ENCODE measurements at places on chromosomes 6 and 20.

DNA sequence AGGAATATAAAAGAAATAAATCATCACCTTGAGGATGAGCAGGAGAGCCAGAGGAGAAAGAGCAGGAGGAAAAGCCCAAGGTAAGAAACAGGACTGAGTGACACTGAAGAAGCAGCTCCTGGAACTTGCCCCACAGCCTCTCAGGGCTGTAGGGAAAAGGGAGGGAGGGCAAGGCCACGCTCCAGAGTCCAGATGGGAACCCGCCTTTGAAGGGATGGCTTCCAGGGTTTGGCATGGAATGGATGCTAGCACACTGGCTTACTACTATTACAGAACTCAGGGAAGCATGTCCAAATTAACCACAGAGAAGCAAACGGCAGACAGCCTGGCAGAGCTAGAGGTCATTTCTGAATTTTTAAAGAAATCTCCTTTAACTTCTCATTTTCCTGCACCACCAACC is 26.8 kb downstream of the RALGAPA2 start:
- no peak for DNase-seq

DNA sequence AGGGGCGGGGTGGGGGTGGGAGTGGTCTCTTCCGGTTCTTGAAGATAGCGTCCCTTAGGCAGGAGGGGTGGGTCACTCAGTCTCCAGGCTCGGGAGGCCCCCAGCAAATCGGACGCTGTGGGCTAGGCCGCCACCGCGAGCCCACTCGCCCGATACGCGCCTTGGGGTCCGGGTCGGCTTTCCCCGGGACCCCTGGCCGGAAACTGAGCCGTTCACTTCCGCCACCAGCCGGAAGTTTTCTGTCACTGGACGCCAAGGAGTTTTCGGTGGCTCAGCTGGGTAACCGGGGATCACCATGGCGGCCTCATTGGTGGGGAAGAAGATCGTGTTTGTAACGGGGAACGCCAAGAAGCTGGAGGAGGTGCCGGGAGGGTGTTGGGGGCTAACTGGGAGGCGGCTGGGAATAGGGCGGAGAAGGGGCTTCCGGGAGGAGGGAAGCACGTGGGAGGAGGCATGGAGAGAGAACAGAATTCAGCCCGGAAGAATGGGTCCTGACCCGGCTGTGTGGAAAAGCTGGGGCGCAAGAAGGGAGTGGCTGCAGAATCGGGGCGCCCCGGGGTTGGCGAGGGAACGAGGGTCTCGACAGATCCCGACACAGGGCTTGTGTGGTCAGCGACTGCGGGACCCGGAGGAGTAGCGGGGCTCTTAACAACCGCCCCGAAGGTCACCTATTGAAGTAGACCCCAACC is at the start of gene ITPA:
Gene ITPA, plus strand, starts transcription at position 242 of the 689 bp plus-strand sequence. Its CDS starts 54 bp downstream, at position 296.
- DNase-seq, result no peak

- DNase-seq, result no peak
Observed at GRCh38 chr6:98787435-98787834, 46.9 kb upstream of the POU3F2 start.

DNA sequence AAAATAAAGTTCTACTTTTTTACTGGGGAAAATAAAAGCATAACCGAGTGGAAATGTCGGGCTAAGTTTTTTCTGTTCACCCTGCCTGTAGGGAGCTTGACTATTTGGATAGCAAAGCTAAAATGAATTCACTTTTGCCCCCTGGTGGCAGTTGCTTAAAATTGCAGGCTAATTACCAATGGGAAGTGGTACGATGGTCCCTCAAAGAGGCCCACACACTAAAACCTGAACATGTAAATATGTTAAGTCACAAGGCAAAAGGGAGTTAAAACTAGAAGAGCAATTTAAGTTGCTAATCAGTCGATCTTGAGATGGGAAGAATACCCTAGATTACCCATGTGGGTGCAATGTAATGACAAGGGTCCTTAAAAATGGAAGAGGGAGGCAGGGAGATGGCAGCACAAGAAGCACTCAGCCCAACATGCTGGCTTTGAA is 916 bp upstream of the SUN5 start:
- no peak for DNase-seq

DNA sequence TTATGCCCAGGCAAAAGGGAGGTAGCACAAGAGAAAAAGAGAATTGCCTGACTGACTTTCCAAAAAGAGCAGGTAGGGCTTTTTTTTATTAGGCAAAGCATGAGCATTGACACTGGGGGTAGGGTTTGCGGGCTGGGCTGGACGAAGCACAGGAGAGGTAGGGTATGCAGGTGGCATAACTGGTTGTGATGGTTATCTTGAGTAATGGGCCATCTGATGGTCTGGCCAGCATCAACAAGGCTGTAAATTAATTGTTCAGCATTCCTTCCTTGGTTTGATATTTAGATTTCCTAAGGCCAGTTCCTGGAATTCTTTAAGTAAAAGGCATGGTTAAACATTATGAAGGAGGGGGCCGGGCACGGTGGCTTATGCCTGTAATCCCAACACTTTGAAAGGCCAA is 13.9 kb upstream of the BFSP1 start:
- no peak for DNase-seq

Data from GOT3 (cell line).